T-cell (primary cell): ENCODE measurements at places on chromosomes 1 and 21.

- no peak for DNase-seq
- no peak overlapping the region for H3K27ac ChIP-seq
- H3K4me3 ChIP-seq, result no peak overlapping the region
- no peaks in the 10 kb centered on the region for H3K27me3 ChIP-seq
- H3K4me1 ChIP-seq, result no peaks in the 10 kb centered on the region
- H3K36me3 ChIP-seq, result no peaks in the 10 kb centered on the region
These were observed 139.8 kb downstream of the NCAM2 start for GRCh38 chr21:21137986-21138385.

DNA sequence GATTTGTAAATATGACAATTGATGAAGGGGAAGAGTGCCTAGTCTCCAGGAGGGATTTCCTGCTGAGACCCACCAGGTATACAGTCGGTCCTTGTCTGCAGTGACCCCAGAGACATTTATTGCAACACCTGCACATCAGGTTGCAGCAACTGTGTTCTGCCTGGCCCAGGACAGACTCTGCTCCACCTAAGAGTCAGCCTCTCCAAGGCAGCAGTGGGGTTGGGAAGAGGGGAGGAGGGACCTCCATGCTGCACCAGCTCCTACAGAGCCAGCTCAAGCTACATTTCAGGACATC lies 120.4 kb upstream of the IRF2BP2 start:
- no peak overlapping the region for H3K4me3 ChIP-seq
- no peak for DNase-seq
- H3K27me3 ChIP-seq, result no peaks in the 10 kb centered on the region
- H3K36me3 ChIP-seq, result no peaks in the 10 kb centered on the region
- peak overlapping the region; percentile 54 for H3K27ac ChIP-seq

- no peak for DNase-seq
- no peaks in the 10 kb centered on the region for H3K4me1 ChIP-seq
- no peak overlapping the region for H3K27ac ChIP-seq
- H3K36me3 ChIP-seq, result no peaks in the 10 kb centered on the region
- H3K27me3 ChIP-seq, result no peaks in the 10 kb centered on the region
These were observed 42.4 kb downstream of the CAMTA1 start for GRCh38 chr1:6827630-6828165.

DNA sequence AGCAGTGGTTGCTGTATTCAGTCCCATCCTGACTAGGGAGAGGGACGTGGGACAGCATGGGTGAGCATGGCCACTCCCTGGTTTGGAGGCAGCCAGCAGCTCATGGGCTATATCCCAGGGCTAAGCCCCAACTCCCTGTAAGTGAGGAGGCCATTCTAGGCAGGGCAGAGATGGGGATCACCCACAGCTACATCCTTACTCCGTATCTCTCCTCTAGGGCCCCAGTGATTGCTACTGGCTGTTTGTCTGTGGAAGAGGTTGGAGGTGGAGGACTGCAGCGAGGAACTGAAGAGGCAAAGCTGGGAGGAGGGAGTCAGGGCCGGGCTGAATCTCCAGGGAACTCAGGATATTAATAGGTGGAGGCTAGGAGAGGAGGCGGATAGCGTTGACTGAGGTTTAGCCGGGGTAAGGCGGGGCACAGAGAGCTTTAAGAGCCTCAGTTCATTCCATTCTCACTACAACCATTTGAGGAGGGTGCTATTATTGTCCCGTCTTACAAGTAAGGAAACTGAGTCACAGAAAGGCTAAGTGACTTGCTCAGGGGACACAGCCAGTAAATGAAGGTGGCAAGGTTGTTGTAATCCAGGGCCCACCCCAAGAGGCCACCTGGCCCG lies 6.8 kb downstream of the OLIG2 start:
- H3K4me3 ChIP-seq, result no peak overlapping the region
- H3K36me3 ChIP-seq, result no peaks in the 10 kb centered on the region
- peaks cover 33% of the 10 kb centered on the region for H3K4me1 ChIP-seq
- no peak for DNase-seq
- H3K27me3 ChIP-seq, result peaks cover 70% of the 10 kb centered on the region
- no peak overlapping the region for H3K27ac ChIP-seq

GRCh38 chr1:22380024-22380785 lies 71.4 kb upstream of the ZBTB40 start:
- no peaks in the 10 kb centered on the region for H3K4me1 ChIP-seq
- H3K27me3 ChIP-seq, result peaks cover 31% of the 10 kb centered on the region
- H3K4me3 ChIP-seq, result no peak overlapping the region
- DNase-seq, result no peak

DNA sequence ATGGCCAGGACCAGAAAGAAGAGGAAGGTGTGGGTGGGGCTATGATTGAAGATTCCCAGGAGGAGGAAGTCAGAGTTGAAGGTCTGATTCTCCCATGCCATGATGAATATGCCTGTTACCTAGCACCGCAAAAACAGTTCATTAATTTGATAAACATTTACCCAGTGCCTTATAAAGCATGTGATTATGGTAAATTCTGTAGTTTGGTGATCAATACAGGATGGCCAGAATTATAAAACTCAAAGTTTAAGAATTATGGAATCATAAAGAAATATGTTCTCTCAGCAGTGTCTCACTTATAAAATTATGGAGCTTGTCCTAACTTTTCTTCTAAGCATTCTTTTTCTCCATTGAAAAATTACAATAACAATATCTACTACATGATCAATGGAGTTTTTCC lies at the start of gene OR2M7:
Gene OR2M7 (minus strand): TSS at position 101 of the 400 bp plus-strand sequence. CDS start 0 bp downstream, at position 101.
- no peak within 1 kb of the TSS for H3K27ac ChIP-seq
- no peak for DNase-seq
- no peaks in the 10 kb centered on the region for H3K4me1 ChIP-seq
- no peak within 1 kb of the TSS for H3K4me3 ChIP-seq
- no peaks in the 10 kb centered on the region for H3K36me3 ChIP-seq

GRCh38 chr1:195951313-195951712 lies 656.9 kb downstream of the KCNT2 start:
- no peaks in the 10 kb centered on the region for H3K4me1 ChIP-seq
- H3K4me3 ChIP-seq, result no peak overlapping the region
- no peak overlapping the region for H3K27ac ChIP-seq
- H3K27me3 ChIP-seq, result no peaks in the 10 kb centered on the region
- no peaks in the 10 kb centered on the region for H3K36me3 ChIP-seq

DNA sequence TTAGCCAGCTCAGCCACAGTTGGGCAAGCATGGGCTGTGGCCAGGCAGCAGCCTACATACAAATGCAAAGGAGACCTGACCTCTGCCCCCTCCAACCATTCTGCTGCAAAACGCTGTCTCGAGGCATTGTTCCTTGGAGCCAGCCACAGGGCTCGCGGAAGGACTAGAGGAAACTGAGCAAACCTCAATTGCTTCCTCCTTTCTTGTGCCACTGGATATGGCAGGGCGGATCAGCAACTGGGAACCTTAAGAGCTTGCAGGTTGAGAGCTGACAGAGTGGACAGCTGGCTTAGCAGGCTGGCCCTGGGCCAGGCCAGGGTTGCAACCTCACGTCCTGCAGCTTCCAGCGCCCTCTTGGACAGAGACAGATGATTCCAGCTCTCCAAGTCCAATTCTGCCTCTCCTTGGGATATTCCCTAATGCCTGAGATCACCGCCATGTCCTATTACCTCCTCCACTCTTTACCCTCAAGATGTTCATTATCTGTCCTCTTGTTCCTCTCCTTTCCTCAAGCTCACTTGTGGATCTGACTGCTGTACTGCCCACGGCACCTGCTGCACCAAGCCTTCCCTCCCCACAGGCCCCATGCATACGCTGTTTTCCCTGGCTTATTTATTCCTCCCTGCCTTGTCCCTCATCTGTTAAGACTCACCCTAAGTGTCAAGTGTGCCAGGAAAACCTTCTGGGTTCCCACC lies 67.5 kb downstream of the SDC3 start:
- no peak for DNase-seq
- no peak overlapping the region for H3K4me3 ChIP-seq
- H3K4me1 ChIP-seq, result no peaks in the 10 kb centered on the region
- H3K27me3 ChIP-seq, result peaks cover 9% of the 10 kb centered on the region

DNA sequence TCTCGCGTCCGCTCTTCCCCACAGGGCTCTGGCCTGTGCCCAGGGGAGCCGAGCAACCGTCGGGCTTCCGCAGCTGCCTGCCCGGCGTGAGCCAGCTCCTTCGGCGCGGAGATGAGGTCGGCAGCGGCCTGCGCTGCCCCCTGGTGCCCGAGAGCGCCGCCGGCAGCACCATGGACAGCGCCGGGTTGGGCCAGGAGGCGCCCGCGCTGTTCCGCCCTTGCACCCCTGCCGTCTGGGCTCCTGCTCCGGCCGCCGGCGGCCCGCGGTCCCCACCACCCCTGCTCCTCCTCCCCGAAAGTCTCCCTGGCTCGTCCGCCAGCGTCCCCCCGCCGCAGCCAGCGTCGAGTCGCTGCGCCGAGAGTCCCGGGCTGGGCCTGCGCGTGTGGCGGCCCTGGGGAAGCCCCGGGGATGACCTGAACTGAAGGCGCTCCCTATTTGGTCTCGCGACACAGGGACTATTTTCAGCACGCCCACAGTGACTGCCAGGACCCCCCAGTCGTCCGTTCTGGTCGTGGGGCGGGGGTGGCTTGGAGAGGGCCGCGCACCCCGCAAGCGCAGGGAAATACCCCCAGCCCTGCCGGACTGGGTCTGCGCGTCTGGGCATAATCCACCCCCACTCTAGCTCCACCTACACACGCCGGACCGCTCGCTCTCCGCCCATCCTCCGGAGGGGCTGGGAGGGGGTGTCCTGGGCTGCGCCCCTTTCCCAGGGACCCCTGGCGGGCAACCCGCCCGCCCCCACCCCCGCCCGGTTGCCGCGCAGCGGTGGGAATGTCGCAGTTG lies 1.3 kb downstream of the HES3 start:
- no peak overlapping the region for H3K4me3 ChIP-seq
- peaks cover 88% of the 10 kb centered on the region for H3K27me3 ChIP-seq
- no peak overlapping the region for H3K27ac ChIP-seq

DNA sequence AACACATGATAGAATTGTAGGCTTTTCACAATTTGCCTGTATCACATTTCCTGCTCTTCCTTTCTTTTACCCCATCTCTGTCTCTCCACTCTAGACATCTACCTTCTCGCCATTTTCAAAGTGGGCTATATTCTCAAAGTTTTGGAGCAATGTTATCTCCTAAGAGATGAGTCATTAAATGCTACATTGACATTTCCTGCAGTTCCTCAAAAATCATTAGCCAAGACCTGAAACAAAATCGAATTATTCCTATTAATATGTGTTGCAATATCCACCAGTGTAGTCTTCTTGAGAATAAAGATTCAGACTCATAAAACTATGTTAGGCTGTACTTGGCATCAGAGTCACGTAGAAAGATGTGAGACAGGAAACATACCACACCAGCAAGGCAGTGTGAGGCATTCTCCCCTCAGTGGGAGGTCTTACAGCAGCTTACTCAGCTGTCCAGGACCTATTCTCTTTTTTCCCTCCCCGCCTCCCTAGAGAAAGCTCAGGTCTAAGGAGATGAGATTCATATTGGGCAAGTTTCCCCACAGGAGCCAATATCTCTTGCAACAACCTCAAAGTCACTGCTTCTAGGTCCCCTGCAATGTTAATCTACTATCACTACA lies 38.8 kb downstream of the FRRS1 start:
- no peak overlapping the region for H3K27ac ChIP-seq
- H3K36me3 ChIP-seq, result no peaks in the 10 kb centered on the region
- DNase-seq, result no peak
- H3K27me3 ChIP-seq, result no peaks in the 10 kb centered on the region

DNA sequence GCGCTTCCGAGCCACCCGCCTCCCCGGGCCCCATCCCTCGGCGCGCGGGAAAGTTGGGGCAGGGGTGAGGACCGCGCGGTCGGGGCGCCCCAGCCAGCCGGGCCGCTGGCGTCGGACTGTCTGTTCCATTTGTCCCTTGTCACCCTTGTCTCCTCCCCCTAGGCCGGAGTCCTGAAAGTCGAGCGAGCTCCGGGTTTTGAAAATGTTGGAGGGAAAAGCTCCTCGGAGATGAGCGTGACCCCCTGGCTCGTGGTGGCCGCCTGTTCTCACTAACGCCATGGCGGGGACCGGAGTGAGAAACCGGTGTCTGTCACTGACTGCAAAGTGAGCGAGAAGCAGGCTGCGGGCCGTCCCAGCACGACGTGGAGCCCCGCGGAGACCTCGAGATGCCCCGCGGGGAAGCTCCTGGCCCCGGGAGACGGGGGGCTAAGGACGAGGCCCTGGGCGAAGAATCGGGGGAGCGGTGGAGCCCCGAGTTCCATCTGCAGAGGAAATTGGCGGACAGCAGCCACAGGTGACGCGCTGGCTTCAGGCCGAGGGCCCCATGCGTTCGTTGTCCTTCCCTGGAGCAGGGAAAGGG lies 491 bp downstream of the PER3 start:
- no peak for DNase-seq
- H3K36me3 ChIP-seq, result peaks cover 18% of the 10 kb centered on the region
- H3K27ac ChIP-seq, result no peak overlapping the region
- peaks cover 4% of the 10 kb centered on the region for H3K4me1 ChIP-seq
- peak overlapping the region; percentile 34 for H3K4me3 ChIP-seq
- no peaks in the 10 kb centered on the region for H3K27me3 ChIP-seq
